ENCODE measurements at places on chromosomes 5 and 9. TPM values are rescaled to one million over a fixed set of nuclear protein-coding genes. Genes with fewer than 3 reads are reported as not detected.

- no peak for DNase-seq
Observed at GRCh38 chr5:133116601-133117000, 64.8 kb downstream of the HSPA4 start.

Gene PCDHB14
- 0.05 TPM for polyA plus RNA-seq

GRCh38 chr9:130914417-130915095 lies 17.9 kb upstream of the QRFP start:
- no peak for DNase-seq

Gene CNOT8
- 40.6 TPM for polyA plus RNA-seq

- DNase-seq: no peak
Observed at GRCh38 chr5:167348251-167348926, 943.1 kb upstream of the WWC1 start.

GRCh38 chr9:117307701-117308100 lies 107.2 kb downstream of the ASTN2 start:
- DNase-seq: no peak

DNA sequence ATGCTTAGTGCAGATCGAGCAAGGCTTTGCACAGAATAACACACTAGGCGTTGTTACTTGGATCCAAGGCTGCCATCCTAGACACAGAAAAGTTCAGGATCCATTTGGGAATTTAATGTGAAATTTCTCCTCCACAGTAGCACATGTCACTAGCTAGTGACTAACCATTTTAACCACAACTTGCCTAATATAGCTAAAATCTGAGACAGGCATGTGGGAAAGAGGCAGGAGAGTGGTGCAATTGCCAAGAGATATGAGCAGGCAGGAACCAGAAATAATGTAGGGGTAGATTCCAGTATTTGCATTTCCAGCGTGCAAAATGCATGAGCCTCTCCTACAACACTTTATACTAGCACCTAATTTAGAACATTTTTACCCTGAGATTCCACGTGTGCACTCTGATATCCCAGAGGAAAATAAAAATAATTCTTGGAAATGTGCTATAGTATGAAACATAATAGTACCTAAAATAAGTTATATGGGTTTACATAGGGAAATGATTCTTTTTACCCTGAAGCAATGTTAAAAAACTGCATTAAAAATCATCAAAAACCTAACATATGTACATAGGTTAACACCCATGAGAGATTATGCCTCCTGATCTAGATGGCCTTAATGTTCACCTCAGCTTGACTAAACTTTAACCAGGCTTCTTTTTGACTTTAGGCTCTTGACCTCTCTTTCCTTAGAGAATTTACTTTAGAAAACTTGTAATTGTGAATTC lies 1230.6 kb upstream of the NUDT12 start:
- no peak for DNase-seq

DNA sequence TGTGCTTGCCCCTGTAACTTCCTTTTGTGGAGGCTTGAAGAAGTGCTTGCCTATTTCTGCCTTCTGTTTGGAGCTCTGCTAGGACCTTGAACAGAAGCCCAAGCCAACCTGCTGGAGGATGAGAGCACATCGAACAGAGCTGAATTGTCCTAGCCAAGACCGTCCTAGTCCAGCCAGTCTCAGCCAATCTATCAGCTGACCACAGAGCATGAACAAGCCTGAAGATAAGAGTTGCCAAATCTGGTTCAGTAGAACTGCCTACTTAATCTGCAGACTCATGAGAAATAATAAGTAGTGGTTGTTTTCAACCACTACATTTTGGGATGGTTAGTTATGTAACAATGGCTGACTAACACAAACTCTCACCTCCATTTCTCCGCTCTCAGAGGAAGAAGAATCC lies 4.4 kb upstream of the SNX2 start:
- DNase-seq: no peak

Gene INSL6
- polyA plus RNA-seq: not detected

GRCh38 chr5:19713740-19714139 lies 274.3 kb downstream of the CDH18 start:
- DNase-seq: no peak

DNA sequence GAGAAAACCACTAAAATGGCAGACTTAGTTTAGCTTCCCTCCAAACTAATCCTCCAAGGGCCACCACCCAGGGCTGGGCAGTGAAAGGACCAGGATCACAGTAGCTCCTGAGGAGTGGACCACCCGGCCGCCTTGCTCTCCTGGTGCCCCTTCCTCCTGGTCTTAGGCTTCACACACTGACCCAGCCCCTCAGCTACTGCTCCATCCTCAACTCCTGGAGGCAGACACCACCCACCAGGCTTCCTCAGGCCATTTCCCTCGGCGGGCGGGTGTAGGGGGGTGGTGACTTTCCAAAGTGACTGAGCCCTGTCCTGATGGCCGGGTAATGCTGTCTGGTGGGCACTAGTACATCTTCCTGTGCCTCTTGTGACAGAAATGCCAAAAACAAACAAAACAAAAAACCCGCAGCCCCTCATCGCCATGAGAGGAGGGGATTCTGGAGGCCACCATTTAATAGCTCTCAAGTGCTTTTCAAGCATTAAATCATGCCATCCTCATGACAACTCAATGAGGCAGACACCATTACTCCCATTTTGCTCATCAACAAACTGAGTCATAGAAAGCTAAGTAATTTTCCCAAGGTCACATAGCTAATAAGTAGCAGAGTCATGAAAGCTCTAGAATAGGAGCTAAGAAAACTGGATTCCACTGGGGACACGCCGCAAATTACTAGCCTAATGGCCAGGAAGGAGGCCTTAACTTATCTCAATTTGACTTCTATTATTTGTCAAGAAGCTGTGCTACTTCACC lies 91.3 kb upstream of the LRRTM2 start:
- DNase-seq: no peak

Gene NIM1K
- 0.06 TPM for polyA plus RNA-seq

Gene MTREX
- 89.1 TPM for polyA plus RNA-seq

- DNase-seq: no peak
Observed at GRCh38 chr5:190366-191035, 794 bp upstream of the LRRC14B start.

Gene GDNF
- polyA plus RNA-seq: not detected

Gene SPAAR
- polyA plus RNA-seq: not detected

- DNase-seq: no peak
Observed at GRCh38 chr5:150227036-150227435, 37.2 kb downstream of the SLC6A7 start.

- no peak for DNase-seq
Observed at GRCh38 chr5:81895307-81895706, 76.5 kb upstream of the ATG10 start.

DNA sequence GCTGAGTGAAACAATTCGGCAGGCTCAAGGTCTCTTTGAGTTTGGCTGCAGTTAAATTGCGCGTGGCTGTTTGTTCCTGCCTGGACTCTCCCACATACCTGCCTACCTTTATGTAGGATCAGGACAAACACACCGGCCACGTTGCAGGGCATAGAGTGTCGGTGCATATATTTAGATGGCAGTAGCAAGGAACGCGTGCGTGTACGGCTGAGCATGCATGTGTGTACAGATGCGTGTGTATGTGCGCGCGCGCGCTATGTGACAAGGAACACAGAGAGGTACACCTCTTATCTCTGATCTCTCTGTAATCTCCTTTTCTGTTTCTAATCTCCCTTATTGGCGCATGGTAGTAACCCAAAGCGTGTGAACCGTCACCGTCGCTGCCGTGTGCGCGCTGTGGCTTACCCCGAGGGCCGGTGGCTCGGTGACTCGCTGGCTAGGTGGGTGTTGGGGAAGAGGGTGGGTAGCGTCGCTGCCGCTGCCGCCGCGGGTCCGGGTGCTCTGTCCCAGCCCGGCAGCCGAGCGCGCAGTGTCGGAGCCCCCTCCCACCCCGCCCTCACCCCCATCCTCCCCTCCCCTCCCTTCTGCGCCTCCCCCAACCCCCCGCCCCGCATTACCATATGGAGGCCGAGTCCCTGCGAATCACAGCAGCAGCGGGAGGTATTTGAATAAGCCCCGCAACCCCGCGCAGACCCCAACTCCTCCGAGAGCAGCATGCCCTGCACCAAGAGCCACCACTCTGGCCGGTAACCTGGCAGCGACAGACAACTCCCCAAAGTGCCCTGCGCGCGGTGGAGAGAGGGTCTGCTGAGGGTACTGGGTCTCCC lies 204.8 kb downstream of the MEF2C start:
- no peak for DNase-seq

- DNase-seq: no peak
Observed at GRCh38 chr9:129761901-129762369, 9.1 kb upstream of the PTGES start.

Gene HK3
- 0.17 TPM for polyA plus RNA-seq

DNA sequence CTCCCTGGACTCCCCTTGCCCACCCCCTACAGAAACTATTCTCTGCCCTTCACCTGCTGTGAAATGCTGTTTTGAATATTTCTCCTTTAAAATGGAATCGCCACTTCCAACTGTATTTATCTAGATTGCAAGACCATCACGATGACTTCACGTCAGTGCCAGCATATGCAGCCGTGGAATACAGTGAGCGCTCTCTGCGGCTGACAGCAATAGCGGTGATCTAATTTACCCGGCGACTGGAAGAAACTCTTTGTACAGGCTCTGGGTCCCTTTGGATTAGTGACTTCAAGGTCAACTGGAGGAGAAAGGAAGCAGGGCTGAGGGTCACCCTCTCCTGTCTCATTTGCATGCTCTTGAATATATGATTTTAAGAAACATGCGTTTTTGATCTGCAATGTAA lies 192.0 kb downstream of the IRX1 start:
- no peak for DNase-seq

GRCh38 chr5:160272264-160272663 lies 40.1 kb downstream of the CCNJL start:
- DNase-seq: no peak

GRCh38 chr5:138566792-138567191 lies 8.4 kb downstream of the HSPA9 start:
- DNase-seq: no peak

DNA sequence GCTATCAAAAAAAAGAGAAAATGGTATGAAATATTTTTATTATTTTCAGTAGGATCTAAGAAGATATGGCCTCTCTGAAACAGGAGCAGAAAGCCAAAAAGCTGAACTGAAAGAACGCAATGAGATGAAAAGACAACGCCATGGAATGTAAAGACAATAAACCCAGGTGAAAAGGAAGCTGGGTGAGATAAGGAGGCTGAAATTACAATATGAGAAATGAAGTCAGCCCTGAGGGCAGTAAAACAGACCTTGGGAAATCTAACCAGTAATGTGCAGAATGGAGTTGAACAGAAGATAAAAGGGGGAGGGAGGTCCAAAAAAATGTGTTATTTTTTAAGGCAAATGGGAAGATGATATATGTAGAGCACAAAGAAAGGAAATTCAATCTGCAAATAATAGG lies 265.3 kb downstream of the ENC1 start:
- DNase-seq: no peak

- DNase-seq: peak; percentile 92
Observed at GRCh38 chr9:38227061-38227540, 158.1 kb upstream of the SHB start.

Gene IL13
- not detected for polyA plus RNA-seq

DNA sequence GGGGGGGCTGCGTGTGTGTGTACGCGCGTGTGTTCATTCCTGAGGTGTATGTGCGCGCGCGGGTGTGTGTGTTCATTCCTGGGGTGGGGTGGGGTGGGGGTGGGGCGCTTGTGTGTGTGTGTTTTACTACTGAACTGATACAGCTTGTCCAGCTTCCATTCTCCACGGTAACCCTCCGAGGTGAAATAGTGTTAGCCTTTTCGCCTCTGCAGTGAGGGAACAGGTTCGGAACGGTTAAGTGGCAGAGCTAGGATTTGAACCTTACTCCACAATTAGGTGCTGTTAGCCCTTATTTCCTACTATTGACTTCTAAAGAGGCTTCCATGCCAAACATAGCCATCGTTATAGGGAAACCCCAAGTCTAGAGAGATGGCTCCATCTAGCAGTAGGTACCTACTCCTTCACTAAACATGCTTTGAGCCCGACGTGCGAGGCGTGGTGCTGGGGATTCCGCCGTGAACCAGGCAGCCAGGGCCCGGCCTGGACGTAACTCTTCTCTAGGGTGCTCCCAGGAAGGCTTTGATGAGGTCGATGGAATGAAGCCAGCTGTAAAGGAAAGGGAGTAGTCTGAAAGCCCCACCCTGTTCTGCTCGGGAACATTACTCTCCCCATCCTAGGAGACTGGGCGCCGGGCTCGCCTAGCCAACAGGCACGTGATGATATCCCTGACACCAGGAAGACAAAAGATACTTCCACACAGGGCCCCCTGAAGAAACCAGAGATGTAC lies 782 bp upstream of the SKP1 start:
- peak; percentile 39 for DNase-seq

Gene CBY3
- polyA plus RNA-seq: not detected

DNA sequence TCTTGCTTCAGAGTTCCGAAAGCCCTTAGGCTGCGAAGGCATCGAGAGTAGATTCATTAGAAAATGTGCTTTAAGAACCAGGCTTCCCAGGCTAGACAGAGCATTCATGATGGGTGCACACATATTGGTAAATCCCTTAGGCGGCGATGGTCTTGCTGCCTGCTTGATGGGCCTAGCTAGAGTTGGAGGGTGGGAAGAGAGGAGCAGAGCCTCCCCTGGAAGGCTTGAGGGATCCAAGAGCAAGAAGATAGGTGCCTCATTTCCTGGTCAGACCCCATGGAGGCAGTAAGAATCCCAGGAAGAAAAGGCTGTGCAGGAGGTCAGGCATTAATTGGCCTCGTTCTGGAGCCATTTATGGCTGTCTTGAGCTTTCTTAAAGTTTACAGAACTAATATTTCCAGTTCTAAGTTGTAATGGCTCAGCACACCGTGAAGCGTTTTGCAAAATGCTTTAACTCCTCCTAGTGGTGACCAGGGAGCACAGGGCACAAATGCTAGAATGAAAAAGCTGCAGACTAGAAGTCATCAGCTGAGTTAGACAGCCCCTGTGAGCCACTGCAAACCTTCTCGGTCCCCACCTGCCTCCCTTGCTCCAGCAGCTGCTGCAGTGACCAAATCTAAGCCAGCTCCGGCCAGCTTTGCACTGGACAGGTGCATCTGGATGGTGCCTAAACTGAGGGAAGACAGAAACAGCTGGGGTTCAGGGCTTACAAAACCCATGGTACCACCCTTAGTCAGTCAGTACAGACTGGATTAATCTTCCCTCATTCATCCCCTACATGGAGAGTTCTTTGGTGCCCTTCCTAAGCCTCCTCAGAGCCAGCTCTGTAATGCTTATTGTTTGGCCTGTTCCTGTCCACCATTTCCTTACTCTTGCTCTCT lies 14.7 kb downstream of the SLC45A2 start:
- peak; percentile 44 for DNase-seq

GRCh38 chr9:109251080-109251775 lies 69.6 kb downstream of the EPB41L4B start:
- peak; percentile 72 for DNase-seq

DNA sequence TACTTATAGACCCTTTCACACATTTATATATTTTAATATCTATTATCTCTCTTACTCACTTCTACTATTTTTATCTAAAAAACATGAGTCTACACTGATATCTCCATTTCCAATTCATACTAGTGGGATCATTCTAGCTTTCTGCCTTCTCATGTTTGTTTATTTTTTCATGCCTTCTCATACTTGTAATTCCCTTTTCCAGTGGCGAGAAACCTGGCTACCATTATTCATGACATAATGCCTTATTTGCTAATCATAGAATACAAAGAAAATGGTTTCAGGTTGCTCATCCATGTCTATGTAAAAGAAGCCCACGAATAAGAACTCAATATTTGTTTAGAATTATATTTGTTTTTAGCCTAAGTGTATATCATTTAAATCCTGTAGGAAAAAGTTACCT lies 232.7 kb upstream of the ACTBL2 start:
- DNase-seq: no peak

GRCh38 chr5:74895906-74896305 lies 29.7 kb upstream of the FAM169A start:
- peak; percentile 18 for DNase-seq

GRCh38 chr9:122370869-122371755 lies at the start of gene PTGS1:
Gene PTGS1, plus strand, starts transcription at chr9:122371024. Its CDS starts 61 bp downstream, at chr9:122371085.
- DNase-seq: no peak

Gene OR2V2
- not detected for polyA plus RNA-seq

Gene ZNF618
- polyA plus RNA-seq: 10.0 TPM

- no peak for DNase-seq
Observed at GRCh38 chr9:121271368-121272341, 3.7 kb downstream of the GSN start.

All from A549 (cell line).